ENCODE measurements at places on chromosomes 1 and 21.
A peak's percentile ranks its signal among the peaks of the same experiment; 100 is the strongest.

DNA sequence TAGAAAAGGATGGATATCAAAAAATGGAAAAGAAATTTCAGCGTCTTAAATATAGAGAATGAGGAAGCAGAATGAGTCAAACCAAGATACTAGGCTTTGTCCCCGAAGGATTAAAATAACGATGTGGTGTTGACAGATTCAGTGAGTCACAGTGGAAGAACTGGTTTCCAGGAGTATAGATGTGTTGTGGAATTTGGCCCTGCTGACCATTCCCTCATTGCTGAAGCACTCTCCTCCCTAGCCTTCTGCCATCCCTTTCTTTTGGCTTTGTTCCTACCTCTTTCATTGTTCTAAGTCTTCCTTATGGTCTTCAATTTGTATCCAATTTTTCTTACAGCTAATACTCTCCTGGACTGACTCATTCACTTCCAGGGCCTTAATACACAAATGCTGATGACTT lies 23.1 kb upstream of the USP25 start:
- no peaks in the 10 kb centered on the region for H3K27me3 ChIP-seq
- no peaks in the 10 kb centered on the region for H3K4me1 ChIP-seq
- DNase-seq, result no peak
- no peak overlapping the region for H3K27ac ChIP-seq

DNA sequence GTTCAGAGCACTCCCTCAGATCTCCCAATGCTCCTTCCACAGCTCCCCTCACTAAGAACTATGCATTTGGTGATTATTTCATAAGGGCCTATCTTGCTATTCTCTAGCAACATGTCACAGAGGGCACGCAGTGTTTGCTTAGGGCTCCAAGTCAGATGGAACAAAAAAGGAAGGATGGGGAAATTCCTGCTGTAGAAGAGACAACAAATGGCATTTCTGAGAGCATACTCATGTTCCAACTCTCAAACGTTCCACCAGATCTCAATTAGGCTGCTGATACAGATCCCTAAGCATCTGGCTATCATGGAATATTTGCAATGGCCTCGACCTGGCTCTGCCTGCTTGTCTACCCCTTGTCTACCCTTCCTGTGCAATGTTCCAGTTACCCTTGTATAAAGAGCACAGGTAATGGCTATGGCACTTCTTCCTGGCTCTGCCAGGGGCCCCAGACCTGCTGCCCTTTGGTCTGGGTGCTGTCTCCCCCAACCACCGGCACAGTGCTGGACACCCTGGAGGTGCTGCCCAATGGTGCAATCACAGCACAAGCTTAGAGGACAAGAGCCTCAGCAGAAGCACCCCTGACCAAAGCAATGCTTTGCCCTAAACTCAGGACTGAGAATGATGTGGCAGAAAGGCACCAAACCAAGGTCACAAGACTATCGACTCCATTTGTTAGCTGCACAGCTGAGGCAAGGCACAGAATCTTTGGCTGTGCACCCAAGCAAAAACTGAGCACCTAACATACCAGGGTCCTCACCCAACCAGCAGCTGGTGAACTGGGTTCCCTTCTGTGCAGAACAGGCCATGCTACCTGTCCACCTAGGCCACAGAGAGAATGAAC lies 3.6 kb downstream of the PARP1 start:
- H3K36me3 ChIP-seq, result peaks cover 34% of the 10 kb centered on the region
- peak overlapping the region; percentile 47 for H3K27ac ChIP-seq
- peaks cover 80% of the 10 kb centered on the region for H3K4me1 ChIP-seq
- peak overlapping the region; percentile 96 for H3K4me3 ChIP-seq

DNA sequence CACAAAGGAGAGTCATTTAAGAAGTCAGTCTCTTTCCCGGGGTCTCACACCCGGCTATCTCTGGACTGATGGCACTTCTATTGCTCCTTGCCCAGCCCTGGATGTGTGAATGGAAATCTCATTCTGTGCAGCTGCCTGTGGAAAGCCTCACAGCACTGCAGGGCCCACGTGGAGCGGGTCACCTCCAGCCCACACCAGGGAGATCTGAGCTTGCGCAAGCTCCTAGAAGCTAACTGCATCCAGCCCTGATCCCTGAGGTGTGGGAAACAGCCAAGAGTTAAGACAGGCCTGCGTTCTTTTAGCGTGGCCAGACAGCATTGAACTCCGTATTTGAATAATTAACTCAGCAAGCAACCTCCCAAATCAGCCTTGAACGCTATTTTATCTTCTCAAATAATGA lies 150.5 kb downstream of the LRIG2 start:
- no peak overlapping the region for H3K4me3 ChIP-seq
- H3K27ac ChIP-seq, result no peak overlapping the region
- no peaks in the 10 kb centered on the region for H3K27me3 ChIP-seq
- DNase-seq, result no peak

DNA sequence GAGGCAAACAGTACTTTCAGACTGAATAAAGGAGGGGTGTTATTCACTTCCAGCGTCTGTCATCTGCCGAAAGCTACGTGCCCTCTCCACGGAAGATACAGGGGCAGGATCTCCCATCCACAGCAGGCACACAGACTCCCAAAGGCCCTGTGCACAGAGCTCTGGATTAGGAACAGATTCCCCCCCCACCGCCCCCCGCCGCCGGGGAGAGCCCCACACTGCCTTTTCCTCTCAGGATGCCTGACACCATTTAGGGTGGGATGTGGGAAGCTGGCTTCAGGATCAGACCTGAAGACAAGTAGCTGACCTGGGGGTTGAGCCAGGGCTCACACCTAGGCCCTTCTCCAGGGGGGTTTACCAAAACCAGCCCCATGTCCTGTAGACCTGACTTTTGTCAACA lies 8.4 kb upstream of the TCP10L start:
- DNase-seq, result no peak
- H3K4me1 ChIP-seq, result peaks cover 25% of the 10 kb centered on the region
- H3K4me3 ChIP-seq, result no peak overlapping the region
- no peak overlapping the region for H3K27ac ChIP-seq

DNA sequence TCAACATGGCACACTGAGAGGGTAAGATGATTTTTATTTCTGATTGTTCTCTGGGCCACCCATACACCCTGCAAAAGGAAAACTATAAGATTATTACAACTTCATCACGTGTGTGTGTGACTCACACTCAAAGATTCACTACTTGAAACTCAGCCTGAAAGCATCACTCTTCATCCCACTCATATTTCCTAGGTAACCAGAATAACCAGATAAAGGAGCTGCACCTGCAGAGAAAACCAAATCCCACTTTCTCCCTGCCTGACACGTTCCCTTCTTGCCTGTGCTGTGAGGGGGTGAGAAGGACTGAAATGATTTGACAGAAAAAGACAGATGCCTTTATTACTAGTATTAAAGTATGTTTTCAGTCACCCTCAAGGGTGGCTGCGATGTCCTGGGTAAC lies 131.6 kb downstream of the TGFBR3 start:
- peaks cover 8% of the 10 kb centered on the region for H3K36me3 ChIP-seq
- H3K27me3 ChIP-seq, result peaks cover 3% of the 10 kb centered on the region
- no peak for DNase-seq
- peaks cover 9% of the 10 kb centered on the region for H3K4me1 ChIP-seq
- no peak overlapping the region for H3K27ac ChIP-seq

- no peak for DNase-seq
- H3K27me3 ChIP-seq, result peaks cover 2% of the 10 kb centered on the region
- no peak overlapping the region for H3K27ac ChIP-seq
- no peak overlapping the region for H3K4me3 ChIP-seq
Observed at GRCh38 chr1:65674522-65674921, 118.2 kb upstream of the PDE4B start.

DNA sequence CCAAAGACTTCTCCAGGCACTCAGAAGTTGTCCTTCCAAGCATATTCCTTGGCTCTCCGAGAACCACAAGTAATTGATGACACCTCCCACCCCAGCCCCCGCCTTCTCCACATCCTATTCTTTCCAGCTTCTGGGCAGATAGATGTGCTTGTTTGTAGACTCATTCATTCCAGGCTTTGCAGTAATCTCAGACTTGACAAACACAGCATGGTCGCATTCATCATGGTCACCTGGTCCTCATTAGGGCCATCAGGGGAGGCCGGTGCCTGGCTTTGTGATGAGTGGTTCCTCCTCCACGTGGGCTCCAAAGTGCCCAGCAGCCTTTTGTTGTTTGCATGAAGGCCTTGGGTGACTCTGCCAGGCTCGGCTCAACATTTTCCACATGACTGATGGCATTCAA lies 28.5 kb upstream of the KCNE2 start:
- peaks cover 37% of the 10 kb centered on the region for H3K4me1 ChIP-seq
- H3K4me3 ChIP-seq, result no peak overlapping the region
- DNase-seq, result no peak
- peaks cover 3% of the 10 kb centered on the region for H3K27me3 ChIP-seq
- H3K27ac ChIP-seq, result peak overlapping the region; percentile 59
- H3K36me3 ChIP-seq, result no peaks in the 10 kb centered on the region

GRCh38 chr1:77051425-77051824 lies 167.8 kb downstream of the PIGK start:
- H3K27ac ChIP-seq, result no peak overlapping the region
- no peaks in the 10 kb centered on the region for H3K4me1 ChIP-seq
- peaks cover 10% of the 10 kb centered on the region for H3K36me3 ChIP-seq
- H3K27me3 ChIP-seq, result peaks cover 2% of the 10 kb centered on the region

Data from nephron progenitor cell (in vitro differentiated cells).